ENCODE measurements at places on chromosomes 7 and 10.
A peak's percentile ranks its signal among the peaks of the same experiment; 100 is the strongest.

DNA sequence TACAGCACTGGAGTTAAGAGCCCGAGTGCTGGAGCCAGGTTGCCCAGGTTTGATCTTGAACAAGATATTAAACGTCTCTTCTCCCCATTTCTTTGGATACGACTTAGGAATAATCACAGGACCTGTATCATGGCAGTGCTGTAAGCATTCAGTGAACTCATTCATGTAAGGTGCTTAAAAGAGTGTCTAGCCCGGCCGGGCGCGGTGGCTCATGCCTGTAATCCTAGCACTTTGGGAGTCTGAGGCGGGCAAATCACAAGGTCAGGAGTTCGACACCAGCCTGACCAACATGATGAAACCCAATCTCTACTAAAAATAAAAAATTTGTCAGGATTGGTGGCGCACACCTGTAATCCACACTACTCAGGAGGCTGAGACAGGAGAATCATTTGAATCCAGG, 40.8 kb downstream of the CHST15 start:
- no peak for DNase-seq

GRCh38 chr7:23261843-23262452, 15.4 kb downstream of the GPNMB start:
- DNase-seq, result peak; percentile 26

- no peak for DNase-seq
Observed at GRCh38 chr7:35430547-35431153, 176.8 kb upstream of the TBX20 start.

- no peak for DNase-seq
Observed at GRCh38 chr7:6482307-6482706, 34.6 kb upstream of the DAGLB start.

DNA sequence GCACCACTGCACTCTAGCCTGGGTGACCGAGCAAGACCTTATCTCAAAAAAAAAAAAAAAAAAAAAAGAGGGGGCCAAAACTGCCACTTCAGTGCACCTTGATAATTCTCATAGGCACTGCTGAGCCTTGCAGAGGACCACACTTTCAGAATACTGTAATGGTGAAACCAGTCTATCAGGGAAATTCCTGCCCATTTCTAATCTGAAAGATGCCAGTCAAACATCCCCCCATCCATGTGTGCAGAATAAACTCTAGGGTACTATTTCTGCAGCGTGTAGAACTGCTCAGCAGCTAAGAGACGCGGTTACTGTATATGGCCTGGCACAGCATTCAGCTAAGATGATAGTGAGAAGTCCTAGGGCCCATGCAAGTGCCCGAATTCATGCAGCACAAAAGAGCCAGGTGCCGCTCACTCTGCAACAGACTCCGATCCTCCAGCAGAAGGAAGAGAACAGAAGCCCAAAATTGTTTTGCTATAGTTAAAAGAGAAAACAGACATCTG, 286.8 kb upstream of the KLF14 start:
- DNase-seq, result no peak

GRCh38 chr10:60717852-60718251, 60.4 kb upstream of the CDK1 start:
- no peak for DNase-seq

GRCh38 chr10:79230328-79230830, 116.9 kb upstream of the PPIF start:
- no peak for DNase-seq

- no peak for DNase-seq
Observed at GRCh38 chr10:48542471-48543181, 62.2 kb downstream of the ARHGAP22 start.

DNA sequence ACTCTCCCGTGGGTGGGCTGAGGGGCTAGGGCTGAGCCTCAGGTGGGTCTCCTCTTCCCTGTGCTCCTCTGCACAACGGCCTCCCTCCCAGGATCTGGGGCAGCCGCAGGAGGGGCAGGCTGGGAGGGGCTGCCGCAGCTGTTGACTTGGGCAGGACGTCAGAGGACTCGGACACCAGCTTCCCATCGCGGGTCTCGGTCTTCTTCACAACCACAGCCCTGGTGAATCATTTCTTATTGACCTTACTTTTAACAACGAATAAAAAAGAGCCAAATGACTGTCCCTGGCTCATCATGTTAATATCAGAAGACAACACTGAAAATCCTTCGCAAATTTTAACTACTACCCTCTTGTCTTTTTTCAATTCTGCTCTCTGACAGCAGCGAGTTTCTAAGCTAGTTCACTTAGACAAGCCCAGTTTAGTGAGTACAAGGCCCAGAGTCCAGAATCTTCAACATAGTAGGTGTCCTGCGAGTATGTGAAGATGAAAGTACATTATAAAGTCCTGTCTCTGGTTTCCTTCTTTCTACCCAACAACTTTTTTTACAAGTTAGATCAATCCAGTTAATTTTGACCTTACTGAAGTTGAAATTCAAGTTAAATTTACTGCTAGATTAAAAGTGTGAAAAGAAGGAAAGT, 32.4 kb downstream of the CTNNA3 start:
- no peak for DNase-seq

- no peak for DNase-seq
Observed at GRCh38 chr10:130737621-130738020, 573.9 kb downstream of the TCERG1L start.

DNA sequence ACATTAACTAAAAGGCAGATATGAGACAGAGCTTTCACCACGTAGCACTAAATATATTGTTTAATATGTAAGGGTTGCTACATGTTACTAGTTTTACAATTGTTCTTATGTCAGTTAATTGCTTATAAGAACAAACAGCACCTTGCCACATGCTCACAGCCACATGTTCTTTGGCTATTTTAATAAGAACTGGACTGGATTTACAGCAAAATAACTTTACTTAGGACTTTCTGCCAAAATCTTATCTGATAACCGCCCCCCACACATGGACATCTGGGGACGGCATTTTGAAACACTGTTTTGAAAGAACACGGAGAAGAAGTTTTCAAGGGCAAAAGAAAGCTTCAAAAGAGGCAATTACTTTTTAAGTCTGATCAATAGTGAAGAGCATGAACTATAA, 45.3 kb downstream of the JAZF1 start:
- DNase-seq, result no peak

DNA sequence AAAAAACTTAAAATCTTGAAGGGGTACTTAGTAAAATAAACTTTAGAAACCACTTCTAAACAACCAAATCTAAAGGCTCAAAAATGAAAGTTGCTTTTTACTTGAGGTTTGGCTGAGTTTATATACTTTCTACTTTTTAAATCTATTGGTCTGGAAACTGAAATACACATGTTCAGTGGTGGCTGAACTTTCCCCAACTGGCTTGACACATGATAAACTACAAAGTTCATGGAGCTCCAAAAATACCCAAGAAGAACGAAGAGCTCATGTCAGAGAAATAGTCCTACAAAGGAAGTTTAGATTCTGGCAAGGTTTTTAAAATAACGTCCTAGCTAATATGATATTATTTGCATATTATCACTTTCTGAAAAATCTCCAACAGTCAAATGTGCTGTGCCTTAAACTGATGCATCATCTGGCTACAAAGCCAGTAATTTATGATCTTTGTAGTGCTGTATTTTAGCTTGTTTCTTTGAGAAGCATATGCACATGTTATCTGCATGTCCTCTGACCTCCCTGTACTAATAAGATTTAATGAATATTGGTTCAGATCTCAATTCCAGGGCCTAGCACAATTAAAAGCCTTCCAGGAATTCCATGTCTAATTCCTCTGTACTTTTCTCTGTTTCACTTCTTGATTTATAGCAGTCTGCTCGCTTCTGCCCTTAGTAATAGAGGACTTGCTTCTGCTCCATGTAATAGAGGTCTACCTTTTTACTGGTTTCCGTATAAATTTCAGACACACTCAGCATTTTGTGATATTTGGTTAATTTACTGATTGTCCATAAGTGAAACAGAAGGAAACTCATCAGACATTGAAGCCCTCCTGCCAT, 28.2 kb downstream of the SEMA3C start:
- no peak for DNase-seq

- no peak for DNase-seq
Observed at GRCh38 chr7:50959991-50960390, 177.3 kb upstream of the GRB10 start.

DNA sequence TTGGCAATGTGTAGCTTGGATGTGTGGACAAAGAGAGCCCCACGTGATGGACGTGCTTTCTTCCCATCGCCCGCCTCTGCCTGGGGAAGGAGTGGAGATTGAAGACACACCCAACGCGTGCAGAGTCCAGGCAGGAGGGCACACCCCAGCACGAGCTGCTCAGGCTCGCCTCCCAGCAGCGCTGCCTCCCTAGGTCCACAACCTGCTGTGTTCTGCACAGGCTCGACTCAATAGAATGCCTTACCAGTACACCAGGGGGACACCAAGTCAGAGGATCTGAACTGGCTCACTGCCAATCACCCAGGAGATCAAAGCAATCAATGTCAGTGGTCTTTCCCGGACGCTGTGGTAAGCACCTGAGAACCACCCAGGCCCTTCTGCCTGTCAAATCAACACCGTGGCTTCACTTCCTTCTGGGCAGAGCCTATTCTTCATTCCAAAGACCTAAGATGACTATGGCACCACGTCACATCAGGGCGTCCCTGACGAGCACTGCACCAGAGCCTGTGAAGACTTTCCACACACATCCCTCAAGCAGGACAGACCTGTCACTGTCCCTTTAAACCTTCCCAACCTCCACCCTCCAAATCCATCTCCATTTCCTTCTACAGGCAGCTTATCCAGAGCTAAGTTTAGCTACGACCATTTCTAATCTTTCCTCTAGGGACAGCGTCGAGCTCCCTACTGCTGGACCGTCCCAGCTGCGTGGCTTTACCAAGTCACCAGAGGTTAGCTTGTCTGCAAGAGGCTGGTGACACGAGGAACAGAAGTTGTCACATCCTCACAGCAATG, 72.3 kb downstream of the AMZ1 start:
- peak; percentile 85 for DNase-seq

GRCh38 chr7:158397885-158398284, 189.7 kb downstream of the PTPRN2 start:
- DNase-seq, result no peak

DNA sequence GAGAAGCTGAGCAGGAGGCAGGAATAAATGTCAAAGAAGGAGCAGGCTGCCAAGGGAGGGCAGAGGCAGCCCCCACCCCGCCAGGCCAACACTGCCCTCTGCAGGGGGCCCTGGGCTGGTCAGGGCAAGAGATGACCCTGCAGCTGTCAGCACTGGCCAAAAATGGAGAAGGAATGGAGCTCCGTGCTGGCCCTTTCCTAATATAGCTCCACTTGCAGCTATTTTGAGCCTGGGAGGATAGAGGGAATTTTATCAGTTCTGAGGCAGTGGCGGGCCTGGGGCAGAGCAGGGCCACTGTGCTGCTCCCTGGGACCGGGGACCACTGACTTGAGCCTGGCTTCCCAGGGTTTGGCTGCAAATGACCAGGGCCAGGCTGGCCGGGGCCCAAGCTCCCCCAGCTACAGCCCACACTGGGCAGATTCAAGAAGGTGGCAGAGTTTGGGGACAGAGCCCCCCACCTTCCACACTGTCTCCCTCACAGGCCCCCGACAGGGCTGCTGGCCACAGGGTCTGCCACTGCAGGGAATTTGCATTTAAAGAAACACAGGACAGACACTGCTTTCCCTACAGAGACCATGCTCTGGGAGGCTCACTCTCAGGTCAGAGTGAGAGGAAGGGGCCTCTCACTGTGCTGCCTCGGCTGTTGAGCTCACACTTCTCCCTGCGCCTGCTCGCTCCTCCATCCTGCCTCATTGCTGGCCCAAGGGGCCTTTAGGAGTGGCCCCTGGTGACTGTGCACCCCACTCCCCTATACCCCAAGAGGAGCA, 16.2 kb downstream of the LDB3 start:
- DNase-seq, result no peak

- DNase-seq, result no peak
Observed at GRCh38 chr7:108609643-108610042, 40.0 kb downstream of the DNAJB9 start.

GRCh38 chr10:33460505-33461294, 126.2 kb upstream of the NRP1 start:
- no peak for DNase-seq

DNA sequence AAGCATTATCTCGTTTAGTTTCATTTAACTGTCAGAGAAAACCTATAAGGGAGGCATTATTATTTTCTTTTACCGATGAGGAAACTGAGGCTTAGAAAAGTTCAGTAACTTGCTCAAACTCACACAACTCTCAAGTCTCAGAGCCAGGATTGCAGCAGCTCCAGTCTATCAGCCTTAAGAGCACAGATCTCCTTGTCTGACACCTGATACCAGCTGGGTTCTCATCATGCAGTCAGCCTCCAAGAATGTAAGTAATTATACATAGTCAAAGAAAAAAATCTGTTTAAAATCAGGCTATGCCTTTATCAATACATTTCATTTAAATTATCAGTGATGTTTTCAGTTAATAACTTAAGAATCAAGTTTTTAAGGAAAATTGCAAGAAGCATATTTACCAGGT, 236.6 kb upstream of the TCF7L2 start:
- no peak for DNase-seq

GRCh38 chr7:78279032-78279431, 480.5 kb downstream of the PHTF2 start:
- DNase-seq, result no peak

- no peak for DNase-seq
Observed at GRCh38 chr7:151306374-151306773, 35.2 kb upstream of the NUB1 start.

- no peak for DNase-seq
Observed at GRCh38 chr10:72044417-72045041, 43.8 kb downstream of the SPOCK2 start.

DNA sequence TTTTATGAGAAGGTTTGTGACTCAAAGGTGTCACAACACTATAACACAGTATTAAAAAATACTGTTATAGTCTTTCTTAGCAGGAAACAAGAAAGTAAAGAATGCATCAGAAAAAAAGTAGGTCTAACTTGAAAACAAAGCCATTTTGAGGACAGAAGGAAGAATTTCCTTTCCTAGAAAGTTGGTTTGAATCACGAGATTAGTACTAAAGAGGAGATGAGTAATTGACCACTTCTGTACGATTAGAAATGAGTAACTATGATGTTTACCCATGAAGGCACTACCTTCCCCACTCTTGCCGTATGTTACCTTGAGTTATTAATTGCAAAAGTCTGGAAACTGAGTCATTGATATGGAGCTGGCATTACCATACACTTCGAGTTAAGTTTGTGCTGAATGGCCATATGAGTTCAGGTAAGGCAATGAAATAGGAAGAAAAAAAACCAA, 65.2 kb downstream of the FAM185A start:
- no peak for DNase-seq

GRCh38 chr7:124550036-124550435, 215.6 kb downstream of the GPR37 start:
- DNase-seq, result no peak

GRCh38 chr7:51366930-51367613, 50.5 kb upstream of the COBL start:
- DNase-seq, result peak; percentile 78

DNA sequence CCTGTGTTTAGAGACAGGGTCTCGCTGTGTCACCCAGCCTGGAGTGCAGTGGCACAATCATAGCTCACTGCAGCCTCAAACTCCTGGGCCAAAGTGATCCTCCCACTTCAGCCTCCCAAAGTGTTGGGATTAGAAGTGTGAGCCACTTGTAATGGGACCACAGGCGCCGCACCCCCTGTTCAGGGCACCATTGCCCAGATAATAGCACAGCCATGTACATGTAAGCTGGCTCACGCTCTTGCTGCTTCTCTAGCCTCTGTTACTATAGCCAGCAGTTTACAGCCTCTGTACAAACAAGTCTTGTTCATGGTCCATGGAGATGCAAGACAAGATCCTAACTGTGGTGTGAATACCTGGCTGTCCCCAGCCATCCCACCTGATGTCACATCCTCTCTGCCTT, 4.2 kb upstream of the MLXIPL start:
- DNase-seq, result no peak

- DNase-seq, result peak; percentile 39
Observed at GRCh38 chr10:69628891-69629290, 1.2 kb upstream of the FAM241B start.

All from DMS153 (cell line).